A549 (cell line): ENCODE measurements at places on chromosomes 3 and 15. TPM values are rescaled to one million over a fixed set of nuclear protein-coding genes. Genes with fewer than 3 reads are reported as not detected.

USP50 gene
- 0.14 TPM in 1 of 3 replicates, not detected in the others for polyA plus RNA-seq

CLDN16 gene
- 0.16 to 0.29 TPM (median 0.21 TPM) in 3 replicates for polyA plus RNA-seq

CASR gene
- not detected in 3 replicates for polyA plus RNA-seq

PAK6 gene
- polyA plus RNA-seq = 0.05 to 0.12 TPM (median 0.10 TPM) in 3 replicates

OR5H1 gene
- not detected in 3 replicates for polyA plus RNA-seq

FSD2 gene
- 0.01 TPM in 1 of 3 replicates, not detected in the others for polyA plus RNA-seq

CALML4 gene
- 11.0 to 13.8 TPM (median 12.1 TPM) in 3 replicates for polyA plus RNA-seq

RAD54L2 gene
- polyA plus RNA-seq = 4.4 to 4.8 TPM (median 4.7 TPM) in 3 replicates

REC114 gene
- not detected in 3 replicates for polyA plus RNA-seq

LRRIQ4 gene
- not detected in 3 replicates for polyA plus RNA-seq

LYZL4 gene
- not detected in 3 replicates for polyA plus RNA-seq

USF3 gene
- polyA plus RNA-seq = 1.8 to 1.9 TPM (median 1.8 TPM) in 3 replicates

ANKRD34C gene
- polyA plus RNA-seq = not detected in 3 replicates

TICRR gene
- polyA plus RNA-seq = 10.4 to 11.6 TPM (median 11.3 TPM) in 3 replicates

CPLX3 gene
- not detected in 3 replicates for polyA plus RNA-seq

GOLGA8S gene
- polyA plus RNA-seq = 0.31 to 0.70 TPM (median 0.35 TPM) in 3 replicates

MST1R gene
- polyA plus RNA-seq = 5.9 to 6.1 TPM (median 6.0 TPM) in 3 replicates

CYP1A1 gene
- 0.46 to 0.62 TPM (median 0.50 TPM) in 3 replicates for polyA plus RNA-seq

STARD9 gene
- 1.2 to 1.5 TPM (median 1.3 TPM) in 3 replicates for polyA plus RNA-seq

DNA sequence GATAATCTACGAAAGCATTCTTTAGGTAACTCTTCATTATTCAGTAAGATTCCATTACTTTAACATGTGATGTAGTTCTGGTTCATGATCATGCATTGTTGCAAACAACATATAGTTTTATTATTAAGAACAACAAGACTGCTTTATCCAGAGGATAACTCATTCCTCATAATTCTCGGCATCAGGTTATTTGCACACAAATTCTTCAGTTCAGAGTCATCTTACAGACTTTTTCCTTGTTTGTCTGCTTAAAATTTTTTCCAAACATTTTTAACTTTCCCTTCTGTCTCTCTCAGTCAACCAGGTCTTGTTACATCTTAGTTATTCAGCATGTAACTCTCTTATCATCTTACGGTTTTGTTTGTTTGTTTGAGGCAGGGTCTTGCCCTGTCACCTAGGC lies 60.1 kb downstream of the VGLL3 start:
- no peak for DNase-seq

- DNase-seq = no peak
Measured at GRCh38 chr15:47806008-47806407, 88.7 kb downstream of the SEMA6D start.

- no peak for DNase-seq
Measured at GRCh38 chr3:65595222-65596028, 443.3 kb downstream of the MAGI1 start.

DNA sequence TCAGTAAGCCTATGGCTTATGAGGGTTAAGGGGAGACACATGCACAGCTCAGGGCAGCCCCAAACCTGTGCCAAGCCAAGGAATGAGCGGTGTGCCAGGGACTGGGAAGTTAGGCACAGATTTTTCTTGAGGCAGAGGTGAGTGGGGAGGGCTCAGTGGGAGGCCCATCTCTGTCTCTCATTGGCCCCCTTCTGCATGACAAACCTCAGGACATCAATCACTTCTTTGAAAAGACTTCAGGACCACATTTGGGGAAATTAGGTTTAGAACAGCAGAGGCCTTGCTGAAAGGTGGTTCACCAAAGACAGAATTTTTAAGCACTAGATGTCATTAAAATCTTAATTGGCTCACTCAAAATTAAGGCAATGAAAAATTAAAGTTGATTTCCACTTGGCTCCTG lies 57.2 kb downstream of the RAB11A start:
- DNase-seq = no peak

GRCh38 chr15:73237910-73238309 lies 130.8 kb downstream of the HCN4 start:
- DNase-seq = no peak

GRCh38 chr3:127851899-127852298 lies 29.6 kb upstream of the MGLL start:
- DNase-seq = no peak

DNA sequence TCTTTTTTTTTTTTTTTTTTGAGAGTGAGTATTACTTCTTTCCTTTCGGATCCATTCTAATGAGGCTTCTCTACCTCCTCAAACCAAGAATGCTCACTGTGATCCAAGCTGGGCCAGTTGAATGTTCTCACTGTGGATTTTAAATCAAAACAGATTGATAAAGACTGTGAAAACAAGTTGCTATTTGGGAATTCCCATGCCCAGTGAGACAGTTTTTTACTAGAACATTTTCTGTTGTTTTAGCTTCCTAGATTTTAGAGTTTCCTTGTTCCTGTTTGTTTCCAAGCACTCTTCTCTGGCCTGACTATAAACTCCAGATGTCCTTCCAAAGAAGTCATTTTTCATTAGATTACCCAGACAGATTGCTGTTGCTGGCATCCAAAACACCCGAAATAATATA lies 60.1 kb upstream of the GALNT15 start:
- no peak for DNase-seq

- no peak for DNase-seq
Measured at GRCh38 chr15:98773616-98774015, 125.3 kb downstream of the IGF1R start.

DNA sequence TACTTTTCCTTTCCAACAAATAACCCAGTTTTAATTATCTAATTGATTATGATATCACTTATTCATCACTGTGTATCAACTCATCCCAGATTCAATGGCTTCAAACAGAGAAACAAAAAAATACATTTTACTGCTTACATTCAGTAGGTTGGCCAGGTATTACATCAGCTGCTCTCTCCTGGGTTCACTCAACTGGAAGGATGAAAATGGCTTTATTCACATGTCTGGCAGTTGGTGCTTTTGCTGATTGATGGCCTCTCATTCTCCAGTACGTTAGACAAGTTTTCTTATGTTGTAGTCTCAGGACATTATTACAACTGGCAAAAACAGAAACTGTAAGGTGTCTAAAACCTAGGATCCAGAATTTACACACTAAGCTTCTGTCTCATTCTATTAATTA lies 811.0 kb upstream of the ALCAM start:
- no peak for DNase-seq

- DNase-seq = no peak
Measured at GRCh38 chr15:101142711-101143110, 109.1 kb downstream of the CHSY1 start.

DNA sequence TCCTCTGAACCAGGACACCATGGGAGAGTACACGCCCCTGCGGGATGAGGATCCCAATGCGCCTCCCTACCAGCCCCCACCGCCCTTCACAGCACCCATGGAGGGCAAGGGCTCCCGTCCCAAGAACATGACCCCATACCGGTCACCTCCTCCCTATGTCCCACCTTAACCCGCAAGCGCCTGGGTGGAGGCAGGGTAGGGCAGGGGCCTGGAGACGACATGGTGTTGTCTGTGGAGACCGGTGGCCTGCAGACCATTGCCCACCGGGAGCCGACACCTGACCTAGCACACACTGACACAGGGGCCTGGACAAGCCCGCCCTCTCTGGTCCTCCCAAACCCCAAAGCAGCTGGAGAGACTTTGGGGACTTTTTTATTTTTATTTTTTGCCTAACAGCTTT lies 21.2 kb upstream of the BSN start:
- no peak for DNase-seq

DNA sequence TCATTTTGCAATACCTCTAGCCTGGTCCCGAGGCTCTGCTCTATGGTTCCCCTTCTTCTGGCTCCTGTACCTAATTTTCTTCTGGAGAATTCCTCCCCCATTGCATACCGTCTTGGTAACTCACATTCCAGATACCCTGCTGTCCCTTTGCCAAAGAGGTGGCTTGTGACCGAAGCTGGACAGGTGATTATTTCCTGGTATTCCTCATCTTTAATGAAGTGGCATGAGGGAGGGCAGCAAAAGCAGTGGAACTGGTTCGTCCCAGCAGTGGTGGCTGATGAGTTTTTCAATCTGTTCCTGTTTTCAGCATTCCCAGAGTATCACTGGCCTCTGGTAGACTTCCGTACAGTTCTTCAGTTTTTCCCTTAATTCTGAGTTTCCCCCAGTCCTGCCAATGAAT lies 186.2 kb upstream of the CADPS start:
- no peak for DNase-seq

DNA sequence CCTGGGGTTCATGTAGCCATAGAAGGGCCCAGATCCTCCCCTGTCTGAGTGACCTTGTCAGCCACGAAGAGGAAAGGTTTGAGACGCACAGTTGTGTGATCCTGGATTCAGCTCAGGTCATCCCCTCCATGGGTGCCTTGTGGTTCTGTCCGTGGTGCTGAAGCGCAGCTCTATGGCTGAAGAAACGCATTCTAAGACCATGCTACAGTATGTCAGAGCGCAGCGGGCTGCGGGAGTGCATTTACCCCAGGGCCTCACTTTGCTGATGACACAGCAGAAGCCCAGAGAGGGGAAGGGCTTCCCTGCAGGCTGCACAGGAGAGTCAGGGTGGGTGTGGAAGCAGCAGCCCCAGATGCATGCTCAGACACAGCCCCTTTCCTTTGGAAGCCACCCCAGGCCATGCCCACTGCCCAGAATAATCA lies 68.8 kb upstream of the IQSEC1 start:
- no peak for DNase-seq

DNA sequence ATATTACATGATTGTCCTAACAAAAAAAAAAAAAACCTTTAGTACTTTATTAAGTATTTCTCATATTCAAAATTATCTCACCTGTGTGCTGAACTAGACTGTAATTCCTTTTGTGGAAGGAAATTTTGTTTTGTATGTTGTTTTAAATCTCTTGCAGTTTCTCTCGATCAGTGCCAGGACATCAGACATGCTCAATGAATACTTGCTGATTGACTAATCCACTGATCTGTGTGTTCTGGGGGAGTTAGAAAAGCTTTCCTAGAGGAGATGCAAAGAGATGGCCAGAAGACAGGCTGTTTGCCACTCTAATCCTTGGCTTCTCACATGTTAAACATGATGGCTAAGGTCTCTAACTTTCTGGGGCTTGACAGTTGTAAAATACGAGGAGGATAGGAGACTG lies 233.3 kb upstream of the NR2E3 start:
- no peak for DNase-seq

DNA sequence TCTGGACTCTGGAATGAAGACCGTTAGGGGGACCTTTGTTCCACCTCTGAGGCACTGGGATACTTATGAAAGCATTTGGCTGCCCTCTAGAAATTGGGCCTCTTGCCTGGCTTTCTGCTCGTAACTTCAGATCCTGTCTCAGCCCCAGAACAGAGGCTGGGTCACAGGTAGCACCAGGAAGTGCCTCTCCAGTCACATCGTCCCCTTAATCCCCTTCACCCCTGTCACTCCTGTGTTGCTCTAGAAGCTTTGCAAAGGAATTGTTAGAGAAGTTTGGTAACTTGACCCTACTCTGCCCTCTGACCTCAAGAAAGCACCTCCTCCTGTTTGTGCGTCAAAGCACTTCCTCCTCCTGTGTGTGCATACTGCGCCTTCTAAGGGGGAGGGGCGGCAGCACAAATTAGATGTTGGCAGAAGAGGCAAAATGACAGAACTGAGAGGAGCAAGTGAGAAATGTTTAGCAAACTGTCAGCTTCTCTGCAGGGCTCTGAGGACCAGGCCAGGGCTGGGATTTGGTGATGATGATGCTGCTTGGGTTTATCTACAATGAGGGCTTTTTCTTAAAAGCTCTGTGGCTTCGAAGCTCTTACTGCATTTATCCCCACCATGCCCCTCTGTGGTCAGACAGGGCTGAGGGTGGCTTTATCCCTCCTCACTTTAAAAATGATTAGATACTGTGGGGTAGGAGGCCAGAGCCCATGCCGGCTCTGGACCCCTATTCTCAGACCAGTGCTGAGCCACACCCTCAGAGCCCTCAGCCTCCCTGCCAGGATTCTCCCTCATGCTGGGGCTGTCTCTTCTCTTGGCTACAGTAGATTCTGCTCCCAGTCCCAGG lies 76.2 kb downstream of the LARS2 start:
- DNase-seq = peak; percentile 5

DNA sequence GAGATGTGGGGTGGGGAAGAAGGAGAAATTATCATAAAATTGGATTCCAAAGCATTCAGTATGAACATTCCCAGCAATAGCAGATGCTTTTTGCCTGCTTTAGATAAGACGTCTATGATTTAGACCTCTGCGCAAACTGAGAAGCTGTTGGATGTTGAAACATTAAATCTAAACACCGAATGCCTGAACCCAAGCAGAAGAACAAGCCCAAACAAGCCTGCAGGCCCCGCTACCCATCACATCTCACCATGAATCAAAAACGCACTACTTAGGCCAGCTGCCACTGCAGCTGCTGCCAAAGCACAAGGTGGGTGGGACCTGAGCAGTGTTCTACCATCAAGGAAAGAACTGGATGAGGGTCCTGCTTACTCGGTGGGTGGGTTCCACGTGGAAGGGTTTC lies 24.4 kb upstream of the THBS1 start:
- no peak for DNase-seq

DNA sequence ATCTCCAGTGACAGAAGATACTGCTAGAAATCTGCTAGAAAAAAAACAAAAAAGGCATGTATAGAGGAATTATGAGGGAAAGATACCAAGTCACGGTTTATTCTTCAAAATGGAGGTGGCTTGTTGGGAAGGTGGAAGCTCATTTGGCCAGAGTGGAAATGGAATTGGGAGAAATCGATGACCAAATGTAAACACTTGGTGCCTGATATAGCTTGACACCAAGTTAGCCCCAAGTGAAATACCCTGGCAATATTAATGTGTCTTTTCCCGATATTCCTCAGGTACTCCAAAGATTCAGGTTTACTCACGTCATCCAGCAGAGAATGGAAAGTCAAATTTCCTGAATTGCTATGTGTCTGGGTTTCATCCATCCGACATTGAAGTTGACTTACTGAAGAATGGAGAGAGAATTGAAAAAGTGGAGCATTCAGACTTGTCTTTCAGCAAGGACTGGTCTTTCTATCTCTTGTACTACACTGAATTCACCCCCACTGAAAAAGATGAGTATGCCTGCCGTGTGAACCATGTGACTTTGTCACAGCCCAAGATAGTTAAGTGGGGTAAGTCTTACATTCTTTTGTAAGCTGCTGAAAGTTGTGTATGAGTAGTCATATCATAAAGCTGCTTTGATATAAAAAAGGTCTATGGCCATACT lies 4.0 kb downstream of the B2M start:
- DNase-seq = no peak

DNA sequence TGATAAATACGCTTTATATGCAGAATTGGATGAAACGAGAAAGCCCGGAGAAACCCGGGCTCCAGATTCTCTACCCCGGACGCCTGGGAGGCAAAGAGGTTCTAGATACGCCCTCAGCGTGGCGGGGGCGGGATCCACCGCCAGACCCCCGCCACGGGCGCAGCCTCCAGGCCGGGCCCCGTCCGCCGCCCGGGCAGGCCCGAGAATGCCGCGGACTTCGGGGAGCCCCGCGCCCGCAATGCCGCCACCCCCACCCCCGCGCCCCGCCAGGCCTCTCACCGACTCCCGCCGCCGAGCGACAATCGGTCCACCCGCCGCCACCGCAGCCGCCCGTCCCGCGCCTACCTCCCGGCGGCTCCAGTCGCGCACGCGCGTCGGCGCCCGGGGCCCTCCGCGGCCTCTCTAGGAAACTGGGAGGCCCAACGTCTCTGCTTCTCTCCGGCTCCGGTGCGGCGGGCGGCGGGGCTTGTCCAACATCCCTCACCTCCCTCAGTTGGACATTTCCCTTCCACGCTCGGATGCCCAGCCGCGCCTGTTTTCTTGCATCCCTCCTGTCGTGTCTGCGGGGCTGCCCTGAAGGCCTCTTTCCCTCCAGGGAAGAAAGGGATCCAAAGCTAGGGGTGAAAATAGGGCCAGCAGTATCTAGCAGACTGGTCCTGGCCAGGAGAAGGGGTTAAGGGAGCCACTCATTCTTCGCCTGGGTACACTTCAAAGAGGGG lies at the start of gene ZNF445:
ZNF445 (minus strand) TSS at position 359 of the 719 bp plus-strand sequence. CDS start 22,121 bp downstream, outside the sequence.
- peak; percentile 57 for DNase-seq

- no peak for DNase-seq
Measured at GRCh38 chr15:58334803-58335202, 97.0 kb upstream of the LIPC start.
